NCI-H187 (cell line): ENCODE measurements at places on chromosomes 12 and 14.

DNA sequence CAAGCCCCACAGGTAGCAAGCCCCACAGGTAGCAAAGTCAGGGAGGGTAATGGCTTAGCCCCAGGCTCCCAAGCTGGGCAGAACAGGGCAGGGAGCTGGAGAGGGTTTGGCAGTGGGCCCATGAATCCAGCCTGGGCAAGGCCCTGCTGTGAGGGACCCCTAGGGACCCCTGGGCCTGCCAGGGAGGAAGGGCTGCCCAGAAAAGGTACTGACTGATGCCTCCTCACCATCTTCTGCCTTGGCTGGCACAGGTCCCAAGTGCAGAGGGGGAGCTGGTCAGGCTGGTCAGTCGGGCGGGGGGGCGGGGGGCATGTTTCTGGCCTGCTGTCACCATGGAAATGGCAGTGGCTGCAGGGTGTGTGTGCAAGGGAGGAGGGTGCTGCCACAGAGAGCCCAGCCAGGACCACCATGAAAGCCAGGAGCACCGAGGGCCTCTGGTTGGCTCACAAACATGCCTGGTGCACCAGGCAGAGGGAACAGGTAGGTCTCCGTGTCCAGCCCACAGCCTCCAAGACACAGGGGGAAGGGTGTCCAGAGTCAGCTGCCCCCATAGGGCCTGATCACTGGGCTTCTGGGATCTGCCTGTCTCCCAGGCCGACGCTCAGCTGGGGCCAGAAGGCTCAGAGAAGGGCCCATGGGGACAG lies 1.5 kb upstream of the CRIP2 start:
- no peak for DNase-seq

DNA sequence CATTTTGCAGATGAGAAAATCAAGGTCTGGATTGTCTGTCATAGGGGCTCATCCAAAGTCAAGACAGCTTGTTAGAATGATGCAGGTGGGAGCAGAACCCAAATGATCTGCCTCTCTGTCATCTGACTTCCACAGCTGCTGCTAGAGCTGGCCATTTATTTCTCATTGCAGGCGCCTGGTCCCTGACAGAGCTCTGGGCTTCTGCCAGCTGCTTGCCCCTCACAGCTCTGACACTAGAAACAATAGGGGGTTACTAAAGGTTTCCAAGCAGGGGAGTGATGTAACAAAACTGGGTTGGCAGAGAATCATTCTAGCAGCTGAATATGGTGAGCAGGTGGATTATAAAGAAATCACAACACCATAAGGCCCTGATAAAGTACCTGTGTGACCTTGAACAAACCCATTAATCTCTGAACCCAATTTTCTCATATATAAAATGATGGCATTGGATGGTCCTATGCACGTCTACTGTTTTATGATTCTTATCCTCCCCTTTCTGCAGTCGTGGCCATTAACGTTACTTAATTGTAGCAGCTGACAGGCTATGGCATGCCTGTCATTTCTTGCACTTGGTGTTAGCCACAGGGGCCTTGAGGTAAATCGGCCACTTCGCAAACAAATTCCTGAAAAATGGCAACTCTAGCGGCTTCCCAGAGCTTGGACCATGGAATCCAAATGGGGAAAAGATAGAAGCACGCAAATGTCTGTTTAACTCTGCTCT lies 134.6 kb downstream of the RMST start:
- no peak for DNase-seq

DNA sequence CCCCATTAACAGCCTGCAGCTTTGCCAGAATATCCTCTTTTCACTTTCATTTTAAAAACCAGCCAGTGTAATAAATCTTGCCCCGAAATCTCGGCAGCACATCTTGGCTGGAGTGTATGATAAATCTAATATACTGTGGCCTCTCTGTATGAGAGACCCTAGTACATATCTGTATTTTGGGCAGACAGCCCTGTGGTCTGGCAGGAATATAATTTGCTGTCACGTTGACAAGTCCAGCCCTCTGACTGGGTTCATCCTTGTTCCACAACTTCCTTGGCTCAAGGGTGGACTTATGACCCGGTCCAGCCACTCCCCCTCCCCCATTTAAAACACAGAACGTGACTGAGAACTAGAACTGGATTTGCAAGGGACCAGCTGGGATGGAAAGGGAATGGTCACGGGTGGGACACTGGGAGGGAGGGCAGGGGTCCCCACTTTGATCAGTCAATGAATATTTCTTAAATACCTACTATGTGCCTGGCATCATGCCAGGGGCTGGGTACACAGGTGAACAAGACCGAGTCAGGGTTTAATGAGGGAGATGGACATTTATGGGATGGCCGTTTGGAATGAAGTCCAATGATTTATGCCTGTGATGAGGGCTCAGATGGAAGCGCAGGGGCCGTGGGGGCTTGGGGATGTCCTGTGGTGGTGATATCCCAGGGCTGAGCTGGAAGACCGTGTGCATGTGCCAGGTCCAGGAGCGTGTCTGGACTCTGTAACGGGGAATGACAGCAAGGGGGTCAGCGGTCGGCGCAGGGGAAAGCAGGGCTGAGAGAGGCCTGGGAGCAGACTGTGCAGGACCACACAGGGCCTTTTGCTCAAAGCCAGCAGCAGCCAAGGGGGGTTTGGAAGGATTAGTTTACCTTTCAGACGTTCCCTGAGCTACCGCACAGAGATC lies 190.5 kb downstream of the PHETA1 start:
- no peak for DNase-seq

GRCh38 chr12:690466-690865 lies 27.2 kb upstream of the NINJ2 start:
- no peak for DNase-seq

DNA sequence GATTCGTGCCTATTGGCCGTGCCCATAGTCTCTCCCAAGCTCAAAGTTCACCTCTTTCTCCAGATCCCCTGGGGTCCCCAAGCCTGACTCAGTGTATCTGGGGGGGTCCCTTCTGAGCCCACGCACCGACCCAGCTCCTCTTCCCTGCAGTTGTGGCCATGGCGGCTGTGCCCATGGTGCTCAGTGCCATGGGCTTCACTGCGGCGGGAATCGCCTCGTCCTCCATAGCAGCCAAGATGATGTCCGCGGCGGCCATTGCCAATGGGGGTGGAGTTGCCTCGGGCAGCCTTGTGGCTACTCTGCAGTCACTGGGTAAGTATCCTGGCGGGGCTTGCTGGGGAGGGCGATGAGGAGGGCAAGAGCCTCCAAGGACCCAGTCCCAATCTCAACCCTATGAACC lies 5.1 kb downstream of the IFI27 start:
- no peak for DNase-seq
